ENCODE measurements at places on chromosomes 2 and 18. TPM values are rescaled to one million over a fixed set of nuclear protein-coding genes. Genes with fewer than 3 reads are reported as not detected.
A peak's percentile ranks its signal among the peaks of the same experiment; 100 is the strongest.

The CLEC4F gene
- not detected for total RNA-seq

The KCNG2 gene
- total RNA-seq = not detected

The CRYGC gene
- not detected for total RNA-seq

DNA sequence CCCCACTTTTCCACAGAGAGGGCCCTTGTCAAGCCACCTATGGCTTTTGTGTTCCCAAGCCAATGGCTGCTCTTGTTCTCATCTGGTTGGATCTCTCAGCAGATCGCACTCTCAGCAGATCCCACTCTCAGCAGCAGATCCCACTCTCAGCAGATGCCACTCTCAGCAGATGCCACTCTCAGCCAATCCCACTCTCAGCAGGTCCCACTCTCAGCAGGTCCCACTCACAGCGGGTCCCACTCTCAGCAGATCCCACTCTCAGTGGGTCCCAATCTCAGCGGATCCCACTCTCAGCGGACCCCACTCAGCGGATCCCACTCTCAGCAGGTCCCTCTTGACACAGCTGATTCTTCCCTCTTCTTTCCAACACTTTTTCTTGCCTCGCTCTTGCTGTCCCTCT, 59.3 kb upstream of the MGAT4A start:
- DNase-seq = no peak

DNA sequence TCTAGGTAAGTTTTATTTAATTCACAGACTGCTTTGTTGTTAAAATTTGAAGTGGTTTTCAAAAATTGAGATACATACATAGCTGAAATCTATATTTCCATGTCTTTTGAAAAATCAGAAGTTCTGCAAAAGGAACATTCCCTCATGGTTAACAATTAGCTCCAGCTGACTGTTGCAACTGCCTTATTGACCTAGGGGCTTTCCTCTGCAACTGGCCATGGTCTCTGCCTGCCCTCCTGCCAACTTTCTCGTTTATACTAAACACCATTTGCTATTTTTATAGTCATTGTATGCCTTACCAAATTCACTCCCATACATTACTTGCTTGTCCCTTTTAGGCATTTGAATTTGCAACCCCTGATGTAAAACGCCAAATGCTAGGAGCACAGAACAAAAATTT, 107.2 kb downstream of the PID1 start:
- no peak for DNase-seq

- DNase-seq = no peak
Observed at GRCh38 chr2:18074476-18074875, 196.0 kb downstream of the KCNS3 start.

DNA sequence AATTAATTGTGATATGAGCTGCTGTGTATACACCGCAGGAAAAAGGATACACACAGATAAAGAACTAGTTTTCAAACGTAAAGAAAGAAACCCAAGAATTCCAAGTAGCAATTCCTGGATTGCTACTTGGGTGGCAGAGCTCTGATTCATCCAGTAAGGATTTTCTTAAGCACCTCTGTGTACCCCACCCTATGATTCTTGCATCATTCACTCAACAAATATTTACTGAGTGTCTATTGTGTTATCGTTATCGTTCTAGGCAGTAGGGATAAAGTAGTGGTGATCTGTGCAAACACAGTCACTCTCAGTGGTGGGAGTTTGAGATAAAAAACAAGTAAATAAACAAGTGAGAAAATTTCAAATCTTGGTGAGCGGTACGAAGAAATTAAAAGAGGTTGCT, 4.9 kb upstream of the TMEM200C start:
- DNase-seq = no peak

DNA sequence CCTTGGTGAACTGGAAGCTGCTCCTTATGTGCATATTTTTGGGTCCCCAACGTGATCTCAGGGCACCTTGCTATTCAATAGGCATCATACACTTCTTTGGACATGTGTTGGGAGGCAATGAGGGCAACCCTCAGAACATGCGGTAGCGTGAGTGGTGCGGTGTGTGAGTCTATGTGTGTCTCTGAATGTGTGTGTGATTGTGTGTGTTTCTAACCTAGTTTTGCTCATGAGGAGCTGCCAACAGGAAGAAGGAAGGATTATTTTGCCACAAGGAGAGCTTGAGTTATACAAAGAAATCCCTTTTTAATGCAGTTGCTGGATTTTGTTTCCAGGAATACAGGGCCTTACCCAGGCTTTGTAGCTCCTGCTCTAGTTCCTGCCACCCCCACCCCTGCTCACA, 75.8 kb upstream of the ITGA6 start:
- DNase-seq = no peak

GRCh38 chr2:205778356-205778755, 96.1 kb downstream of the NRP2 start:
- DNase-seq = no peak

DNA sequence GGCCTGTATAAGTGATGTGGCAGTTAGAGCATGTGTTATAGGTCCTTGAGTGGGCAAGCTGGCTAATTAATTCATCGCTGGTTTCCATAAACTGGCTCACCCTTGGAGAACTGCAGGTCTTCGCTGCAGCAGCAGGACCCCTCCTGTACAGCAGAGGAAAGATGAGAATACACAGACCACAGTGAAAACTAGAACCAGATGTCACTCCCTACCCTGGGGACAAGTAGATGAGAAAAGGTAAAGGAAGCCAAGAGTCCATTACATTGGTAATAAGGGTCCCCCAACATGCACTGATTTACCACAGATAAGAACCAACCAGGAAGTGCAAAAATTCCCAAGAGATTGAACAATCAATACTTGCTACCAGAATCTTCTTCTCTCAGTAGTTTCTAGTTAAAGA, 415.6 kb upstream of the LYPD1 start:
- no peak for DNase-seq

GRCh38 chr2:46978723-46979122, 63.1 kb upstream of the MCFD2 start:
- DNase-seq = peak; percentile 47

DNA sequence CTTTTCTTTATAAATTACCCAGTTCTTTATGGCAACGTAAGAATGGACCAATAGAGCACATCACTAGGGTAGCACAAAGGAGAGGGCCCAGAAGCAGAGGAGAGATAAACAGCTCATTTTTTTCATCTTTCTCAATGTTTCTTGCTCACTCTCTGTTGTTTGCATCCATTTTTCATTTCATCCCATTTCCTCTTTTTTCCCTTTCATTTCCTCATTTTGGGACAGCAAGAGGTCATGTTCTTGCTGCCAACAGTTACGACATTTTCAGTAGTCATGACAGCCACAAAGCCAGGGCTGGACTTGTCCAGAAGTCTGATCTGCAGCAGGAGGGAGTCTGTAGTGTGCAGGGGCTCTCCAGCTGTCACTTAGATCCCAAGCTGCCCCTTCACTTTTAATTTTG, 52.7 kb upstream of the CYP1B1 start:
- DNase-seq = peak; percentile 14

GRCh38 chr2:234388591-234388990, 108.3 kb downstream of the ARL4C start:
- DNase-seq = no peak

DNA sequence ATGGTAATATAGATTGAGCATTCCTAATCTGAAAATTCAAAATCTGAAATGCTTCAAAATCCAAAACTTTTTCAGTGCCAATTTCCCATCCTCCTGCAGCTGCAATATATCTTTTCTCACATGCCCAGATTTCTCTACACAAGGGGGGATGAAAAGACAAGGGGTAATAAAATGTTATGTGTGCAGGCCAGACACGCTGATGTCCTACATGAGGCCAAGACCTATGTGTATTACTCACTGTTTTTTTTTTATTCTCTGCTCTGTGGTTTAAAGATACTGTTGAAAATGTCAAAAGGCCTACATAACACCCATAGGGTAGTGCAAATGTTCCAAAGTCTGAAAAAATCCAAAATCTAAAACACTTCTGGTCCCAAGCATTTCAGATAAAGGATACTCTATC, 41.2 kb upstream of the CWC22 start:
- DNase-seq = no peak

DNA sequence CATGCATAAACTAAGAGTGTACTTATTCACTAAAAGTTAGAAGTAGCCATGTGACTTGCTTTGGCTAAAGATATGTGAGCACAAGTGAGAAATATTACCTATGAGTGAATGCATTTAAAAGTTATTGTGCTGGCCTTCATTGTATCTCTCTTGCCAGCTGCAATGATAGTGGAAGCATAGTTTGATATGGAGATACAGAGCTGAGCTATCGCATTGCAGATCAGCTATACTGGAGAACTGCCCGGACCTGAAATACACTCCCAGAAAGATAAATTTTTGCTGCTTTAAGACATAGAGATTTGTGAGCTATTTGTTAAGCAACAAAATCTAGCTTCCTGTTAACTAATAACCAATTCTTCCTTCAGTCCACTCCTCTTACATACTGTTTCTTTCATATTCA, 571.1 kb downstream of the CPS1 start:
- no peak for DNase-seq

- no peak for DNase-seq
Observed at GRCh38 chr2:38164881-38165280, 88.9 kb upstream of the CYP1B1 start.
